ENCODE measurements at places on chromosomes 2 and 18. TPM values are rescaled to one million over a fixed set of nuclear protein-coding genes. Genes with fewer than 3 reads are reported as not detected.

DNA sequence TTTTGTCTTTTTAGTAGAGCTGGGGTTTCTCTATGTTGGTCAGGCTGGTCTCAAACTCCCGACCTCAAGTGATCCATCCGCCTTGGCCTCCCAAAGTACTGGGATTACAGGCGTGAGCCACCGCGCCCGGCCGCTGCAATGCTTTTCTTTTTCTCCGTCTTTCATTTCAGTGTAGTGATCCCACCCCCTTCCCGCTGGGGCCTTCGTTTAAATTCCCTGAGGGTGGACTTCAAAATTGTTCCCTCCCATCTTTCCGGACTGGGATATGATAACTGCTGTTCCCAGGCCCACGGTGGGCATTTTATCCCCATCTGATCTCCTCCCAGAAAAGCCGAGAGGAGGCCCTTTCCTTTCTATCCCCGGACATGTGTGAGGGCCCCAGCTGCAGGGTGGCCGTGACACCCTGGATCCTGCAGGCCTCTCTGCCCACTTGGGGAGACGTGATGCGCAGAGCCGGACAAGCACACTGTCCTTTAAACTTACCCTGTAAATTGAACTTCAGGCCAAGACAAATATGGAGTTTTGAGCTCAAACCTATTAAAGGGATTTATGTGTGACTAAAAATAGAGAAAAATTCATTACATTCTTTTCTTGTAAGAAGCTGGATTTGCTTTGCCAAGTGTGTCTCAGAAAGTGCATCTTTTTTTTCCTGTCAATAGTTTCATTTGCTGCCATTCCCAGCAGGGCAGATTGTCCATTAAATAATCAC, 54.5 kb upstream of the AFF3 start:
- DNase-seq: peak; percentile 40

GRCh38 chr2:218876562-218877219, 4.0 kb upstream of the WNT10A start:
- DNase-seq: no peak

The PDCD1 gene
- polyA plus RNA-seq: 0.33 TPM

DNA sequence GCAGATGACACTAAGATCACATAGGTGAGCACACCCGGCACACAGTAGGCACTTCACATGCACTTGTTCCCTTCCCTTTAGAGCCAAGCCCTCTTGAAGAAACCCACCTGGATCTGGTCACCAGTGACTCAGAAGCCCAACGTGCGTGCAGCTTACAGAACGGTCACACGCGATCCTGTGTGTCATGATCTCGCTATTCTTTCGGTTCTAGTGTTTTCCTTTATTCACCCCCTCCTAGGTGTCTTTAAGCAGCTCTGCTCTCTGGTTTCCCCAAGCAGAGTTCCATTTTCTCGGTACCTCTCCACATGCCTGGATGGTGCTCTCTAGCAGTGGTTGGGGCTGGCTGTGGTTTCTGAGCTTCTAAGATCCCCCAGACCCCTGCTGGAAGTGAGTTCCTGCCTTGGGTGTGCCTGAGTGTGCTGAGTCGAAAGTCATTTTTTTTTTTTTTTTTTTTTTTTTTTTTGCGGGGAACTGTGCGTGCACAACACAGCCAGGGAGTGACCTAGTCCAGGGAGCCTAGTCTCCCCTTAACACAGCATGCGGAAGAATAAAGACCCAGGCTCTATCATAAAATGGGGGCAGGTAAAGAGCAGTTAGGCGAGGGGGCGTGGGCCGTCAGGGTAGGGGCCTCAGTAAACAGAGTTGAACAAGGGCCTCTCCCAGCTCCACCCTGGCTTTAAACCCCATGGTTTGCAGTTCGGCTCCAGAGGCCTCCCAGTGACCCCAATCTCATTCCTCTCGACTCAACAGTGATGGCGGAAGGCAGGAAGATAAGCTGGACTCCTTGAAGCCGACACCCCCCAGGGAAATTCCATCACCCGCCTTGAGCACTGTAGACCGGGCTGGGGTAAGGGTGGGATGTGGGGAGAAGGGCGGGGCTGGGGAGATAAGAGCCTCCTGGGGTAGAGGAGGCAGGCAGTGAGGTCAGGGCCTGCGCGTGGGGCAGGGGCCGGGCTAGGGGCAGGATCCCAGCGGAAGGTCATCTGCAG, 29.8 kb upstream of the DNMT3A start:
- DNase-seq: no peak

GRCh38 chr18:68387246-68387645, 327.7 kb downstream of the TMX3 start:
- no peak for DNase-seq

The MDH1 gene
- polyA plus RNA-seq: 491 TPM

Data from left renal cortex interstitium (tissue), 4 donors.